Activated CD8-positive, alpha-beta T cell treated with anti-CD3 and anti-CD28 coated beads for 36 hours (primary cell): ENCODE measurements at places on chromosomes 2 and 18. TPM values are rescaled to one million over a fixed set of nuclear protein-coding genes. Genes with fewer than 3 reads are reported as not detected.
A peak's percentile ranks its signal among the peaks of the same experiment; 100 is the strongest.

The CXCR4 gene
- total RNA-seq = 103 TPM

The ADD2 gene
- 26.3 TPM for total RNA-seq

The CFC1 gene
- total RNA-seq = not detected

The DSG4 gene
- not detected for total RNA-seq

The ANKRD36 gene
- total RNA-seq = 27.0 TPM

The GPR45 gene
- not detected for total RNA-seq

The NMUR1 gene
- total RNA-seq = not detected

The SIX2 gene
- total RNA-seq = not detected

The DSG1 gene
- not detected for total RNA-seq

The GPR35 gene
- total RNA-seq = 14.6 TPM

The ALMS1 gene
- total RNA-seq = 18.1 TPM

GRCh38 chr2:35783723-35784122 is 571.9 kb upstream of the CRIM1 start:
- H3K36me3 ChIP-seq = no peaks in the 10 kb centered on the region
- H3K4me3 ChIP-seq = no peak overlapping the region
- no peaks in the 10 kb centered on the region for H3K4me1 ChIP-seq
- no peak for DNase-seq

DNA sequence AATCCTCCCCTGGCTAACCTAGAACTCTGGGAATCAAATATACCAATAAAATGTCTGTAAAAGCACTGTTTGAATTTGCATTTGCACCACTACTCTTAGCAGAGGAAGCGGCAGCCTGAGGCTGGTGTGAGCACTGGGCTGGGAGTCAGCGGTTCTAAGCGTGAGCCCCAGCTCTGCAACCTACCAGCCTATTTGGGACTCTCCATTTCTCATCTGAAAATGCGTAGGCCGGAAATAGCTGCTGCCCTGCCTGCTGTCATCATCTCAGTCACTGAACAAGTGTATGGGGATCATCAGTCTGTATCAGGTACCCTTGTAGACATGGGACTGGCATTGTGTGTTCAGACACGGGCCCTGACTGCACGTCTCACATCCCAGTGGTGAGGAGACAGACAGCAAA is 194.3 kb downstream of the ANKRD30B start:
- H3K27me3 ChIP-seq = no peaks in the 10 kb centered on the region
- no peak for DNase-seq
- H3K27ac ChIP-seq = no peak overlapping the region
- H3K4me3 ChIP-seq = no peak overlapping the region
- no peaks in the 10 kb centered on the region for H3K4me1 ChIP-seq
- no peaks in the 10 kb centered on the region for H3K36me3 ChIP-seq

GRCh38 chr2:200640901-200641300 is 55.1 kb downstream of the AOX1 start:
- H3K27me3 ChIP-seq = peaks cover 2% of the 10 kb centered on the region
- no peak overlapping the region for H3K4me3 ChIP-seq
- no peak for DNase-seq
- no peak overlapping the region for H3K27ac ChIP-seq
- H3K36me3 ChIP-seq = no peaks in the 10 kb centered on the region

DNA sequence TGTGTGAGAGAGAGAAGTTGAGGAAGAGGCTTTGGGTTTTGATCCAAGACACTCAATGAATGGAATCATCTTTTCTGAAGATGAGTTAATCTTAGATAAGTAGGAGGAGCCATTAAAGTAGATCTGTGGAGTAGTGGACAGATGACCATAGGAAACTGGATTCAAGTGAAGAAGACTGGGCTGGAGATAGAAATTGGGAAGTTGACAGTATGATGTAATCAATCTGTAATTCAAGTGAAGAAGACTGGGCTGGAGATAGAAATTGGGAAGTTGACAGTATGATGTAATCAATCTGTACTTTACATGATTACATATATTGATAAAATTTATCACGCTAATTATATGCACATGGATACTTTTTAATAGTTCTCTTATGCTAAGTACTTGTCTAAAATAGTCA is 92.8 kb downstream of the PHLPP1 start:
- H3K4me1 ChIP-seq = peaks cover 6% of the 10 kb centered on the region
- no peak for DNase-seq
- H3K27ac ChIP-seq = no peak overlapping the region

GRCh38 chr2:231334179-231334930 is 61.2 kb upstream of the B3GNT7 start:
- H3K36me3 ChIP-seq = no peaks in the 10 kb centered on the region
- no peaks in the 10 kb centered on the region for H3K27me3 ChIP-seq
- no peak for DNase-seq
- no peak overlapping the region for H3K4me3 ChIP-seq
- no peaks in the 10 kb centered on the region for H3K4me1 ChIP-seq

GRCh38 chr2:84631047-84631446 is 114.7 kb downstream of the DNAH6 start:
- H3K36me3 ChIP-seq = no peaks in the 10 kb centered on the region
- no peaks in the 10 kb centered on the region for H3K27me3 ChIP-seq
- no peak overlapping the region for H3K27ac ChIP-seq
- H3K4me1 ChIP-seq = peaks cover 25% of the 10 kb centered on the region
- no peak for DNase-seq
- H3K4me3 ChIP-seq = no peak overlapping the region

- no peak for DNase-seq
- H3K36me3 ChIP-seq = no peaks in the 10 kb centered on the region
- H3K4me1 ChIP-seq = no peaks in the 10 kb centered on the region
- H3K27me3 ChIP-seq = peaks cover 2% of the 10 kb centered on the region
- H3K27ac ChIP-seq = no peak overlapping the region
- no peak overlapping the region for H3K4me3 ChIP-seq
These were observed 30.0 kb downstream of the HJURP start for GRCh38 chr2:233824373-233824772.

DNA sequence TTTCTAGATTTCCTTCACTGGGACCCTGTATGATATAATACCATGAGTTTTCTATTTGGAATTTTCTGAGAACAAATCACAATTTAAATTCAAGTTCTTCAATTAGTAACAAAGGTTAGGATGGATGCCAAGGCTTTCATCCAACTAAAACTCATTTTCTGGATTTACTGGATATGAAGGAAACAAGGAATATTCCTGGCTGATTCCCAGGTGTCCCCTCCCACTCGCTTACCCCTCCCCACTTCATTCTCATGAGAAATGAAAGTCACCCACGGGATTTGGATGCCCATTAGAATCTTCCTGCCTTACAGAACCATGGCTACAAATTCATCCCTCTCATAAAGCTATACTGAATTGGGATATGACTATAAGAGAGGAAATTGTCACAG is 40.0 kb downstream of the RNU4ATAC start:
- no peaks in the 10 kb centered on the region for H3K27me3 ChIP-seq
- no peak overlapping the region for H3K4me3 ChIP-seq

DNA sequence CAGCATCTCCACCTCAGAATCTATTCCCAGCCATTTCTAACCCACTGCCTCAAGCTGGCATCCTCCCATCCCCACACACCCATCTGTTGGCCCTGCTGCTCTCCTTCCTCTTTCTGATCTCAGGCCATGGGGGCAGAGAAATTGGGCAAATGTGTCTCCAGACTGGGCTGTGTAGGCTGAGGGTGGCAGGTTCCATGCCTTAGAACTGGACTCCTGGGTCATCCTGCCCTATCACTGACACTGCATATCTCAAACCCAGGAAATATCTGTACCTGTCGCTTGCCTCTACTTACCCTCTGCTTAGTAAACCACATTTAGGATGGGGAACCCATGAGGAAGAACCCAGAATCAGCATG is 1.8 kb downstream of the WNT10A start:
- H3K36me3 ChIP-seq = peaks cover 15% of the 10 kb centered on the region
- DNase-seq = no peak
- H3K4me1 ChIP-seq = peaks cover 55% of the 10 kb centered on the region

- no peak overlapping the region for H3K4me3 ChIP-seq
- peaks cover 4% of the 10 kb centered on the region for H3K36me3 ChIP-seq
- no peaks in the 10 kb centered on the region for H3K27me3 ChIP-seq
- no peak overlapping the region for H3K27ac ChIP-seq
- H3K4me1 ChIP-seq = peaks cover 13% of the 10 kb centered on the region
- no peak for DNase-seq
These were observed 329.8 kb upstream of the MYT1L start for GRCh38 chr2:2660789-2661355.

- no peaks in the 10 kb centered on the region for H3K4me1 ChIP-seq
- H3K27me3 ChIP-seq = no peaks in the 10 kb centered on the region
- no peaks in the 10 kb centered on the region for H3K36me3 ChIP-seq
These were observed 136.0 kb downstream of the PTH2R start for GRCh38 chr2:208542465-208543041.

GRCh38 chr2:64128406-64128805 is 15.8 kb downstream of the PELI1 start:
- peaks cover 75% of the 10 kb centered on the region for H3K4me1 ChIP-seq
- H3K36me3 ChIP-seq = peaks cover 26% of the 10 kb centered on the region
- no peak overlapping the region for H3K4me3 ChIP-seq
- no peak for DNase-seq

GRCh38 chr2:51722311-51722710 is 690.4 kb upstream of the NRXN1 start:
- no peaks in the 10 kb centered on the region for H3K4me1 ChIP-seq
- DNase-seq = no peak
- H3K36me3 ChIP-seq = no peaks in the 10 kb centered on the region
- no peak overlapping the region for H3K27ac ChIP-seq
- no peaks in the 10 kb centered on the region for H3K27me3 ChIP-seq

GRCh38 chr2:6939071-6939470 is 21.9 kb downstream of the RNF144A start:
- no peaks in the 10 kb centered on the region for H3K27me3 ChIP-seq
- no peak for DNase-seq
- peaks cover 34% of the 10 kb centered on the region for H3K36me3 ChIP-seq
- no peak overlapping the region for H3K4me3 ChIP-seq
- peaks cover 43% of the 10 kb centered on the region for H3K4me1 ChIP-seq
- no peak overlapping the region for H3K27ac ChIP-seq

DNA sequence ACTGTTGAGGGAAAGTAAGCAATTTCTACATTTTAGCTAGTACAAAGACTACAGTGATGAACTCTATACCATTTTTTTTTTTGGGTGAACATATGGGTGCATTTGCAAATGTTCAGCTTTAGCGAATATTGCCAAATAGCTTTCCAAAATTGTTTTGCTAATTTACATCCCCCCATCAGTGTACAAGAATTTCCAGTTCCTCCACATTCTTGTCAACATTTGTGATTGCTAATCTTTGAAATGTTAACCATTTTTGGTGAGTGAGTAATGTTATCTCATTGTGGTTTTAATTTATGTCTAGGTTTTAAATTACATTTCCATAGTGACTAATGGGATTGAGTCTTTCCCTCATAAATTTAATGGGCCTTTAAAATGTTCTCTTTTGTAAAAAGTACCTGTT is 16.4 kb upstream of the CNRIP1 start:
- DNase-seq = no peak
- H3K4me3 ChIP-seq = no peak overlapping the region
- no peaks in the 10 kb centered on the region for H3K4me1 ChIP-seq

DNA sequence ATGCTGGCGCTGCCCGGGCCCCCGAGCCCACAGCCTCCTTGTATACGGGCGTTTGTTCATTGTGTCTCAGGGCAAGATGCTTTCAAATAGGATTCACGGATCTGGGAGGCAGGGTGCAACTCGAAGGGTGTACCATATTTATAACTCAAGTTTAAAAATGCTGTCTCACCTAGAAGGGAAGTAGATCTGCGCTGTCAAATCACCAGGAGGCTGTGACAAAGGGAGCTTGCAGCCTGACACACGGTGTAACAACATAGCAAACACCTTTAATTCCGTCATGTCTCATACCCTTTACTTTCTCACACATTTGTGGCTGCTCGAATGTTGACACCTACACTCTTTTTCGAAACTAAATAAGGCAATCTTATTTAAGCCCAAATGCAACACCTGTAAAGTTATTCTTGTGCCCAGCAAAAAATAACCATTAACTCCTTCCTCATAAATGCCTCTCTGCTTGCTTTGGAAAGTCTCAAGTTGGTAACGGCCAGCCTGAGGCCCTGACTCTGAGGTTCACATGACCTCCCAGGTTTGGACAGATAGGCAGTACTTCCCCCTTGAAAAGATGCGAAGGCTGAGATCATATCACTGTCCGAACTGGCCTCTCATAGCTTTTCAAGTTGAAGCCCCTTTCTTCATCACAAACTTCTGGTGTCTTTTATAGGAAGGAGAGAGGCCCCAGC is 11.6 kb downstream of the ZEB2 start:
- DNase-seq = no peak
- peaks cover 4% of the 10 kb centered on the region for H3K36me3 ChIP-seq
- H3K4me1 ChIP-seq = peaks cover 58% of the 10 kb centered on the region
- H3K27me3 ChIP-seq = peaks cover 9% of the 10 kb centered on the region

GRCh38 chr2:223944166-223944702 is 901 bp downstream of the WDFY1 start:
- H3K4me3 ChIP-seq = peak overlapping the region; percentile 92
- H3K27ac ChIP-seq = peak overlapping the region; percentile 91
- H3K4me1 ChIP-seq = peaks cover 49% of the 10 kb centered on the region
- DNase-seq = peak; percentile 51
- H3K27me3 ChIP-seq = no peaks in the 10 kb centered on the region

- no peaks in the 10 kb centered on the region for H3K4me1 ChIP-seq
- peak; percentile 5 for DNase-seq
- H3K27ac ChIP-seq = no peak overlapping the region
- H3K27me3 ChIP-seq = no peaks in the 10 kb centered on the region
- H3K36me3 ChIP-seq = no peaks in the 10 kb centered on the region
These were observed 92.5 kb upstream of the MAP2 start for GRCh38 chr2:209331291-209331844.

GRCh38 chr2:68512966-68513365 is 45.6 kb downstream of the APLF start:
- no peaks in the 10 kb centered on the region for H3K4me1 ChIP-seq
- H3K27me3 ChIP-seq = no peaks in the 10 kb centered on the region
- H3K4me3 ChIP-seq = no peak overlapping the region
- no peak overlapping the region for H3K27ac ChIP-seq

DNA sequence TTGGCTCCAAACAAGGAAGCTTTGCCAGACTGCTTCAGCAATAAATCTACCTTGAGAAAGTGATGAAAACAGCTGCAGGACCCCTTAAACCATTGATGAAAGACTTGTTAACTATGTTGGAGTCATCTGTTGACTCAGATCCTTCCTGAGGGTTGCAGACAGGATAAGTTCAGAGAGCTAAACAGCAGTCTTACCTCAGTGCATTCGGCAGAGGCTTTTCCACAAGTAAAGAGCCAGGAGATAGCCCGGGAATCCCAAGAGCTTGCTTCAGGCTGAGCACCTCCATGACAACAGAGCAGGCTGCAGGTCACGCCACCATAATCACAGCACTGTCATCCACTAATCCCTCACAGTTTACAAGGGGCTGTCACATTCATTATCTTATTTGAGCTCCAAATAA is 23.7 kb downstream of the KIAA2012 start:
- no peak for DNase-seq
- peaks cover 5% of the 10 kb centered on the region for H3K27me3 ChIP-seq
- no peaks in the 10 kb centered on the region for H3K4me1 ChIP-seq
- no peak overlapping the region for H3K4me3 ChIP-seq
